ENCODE measurements at places on chromosomes 12 and 14.

DNA sequence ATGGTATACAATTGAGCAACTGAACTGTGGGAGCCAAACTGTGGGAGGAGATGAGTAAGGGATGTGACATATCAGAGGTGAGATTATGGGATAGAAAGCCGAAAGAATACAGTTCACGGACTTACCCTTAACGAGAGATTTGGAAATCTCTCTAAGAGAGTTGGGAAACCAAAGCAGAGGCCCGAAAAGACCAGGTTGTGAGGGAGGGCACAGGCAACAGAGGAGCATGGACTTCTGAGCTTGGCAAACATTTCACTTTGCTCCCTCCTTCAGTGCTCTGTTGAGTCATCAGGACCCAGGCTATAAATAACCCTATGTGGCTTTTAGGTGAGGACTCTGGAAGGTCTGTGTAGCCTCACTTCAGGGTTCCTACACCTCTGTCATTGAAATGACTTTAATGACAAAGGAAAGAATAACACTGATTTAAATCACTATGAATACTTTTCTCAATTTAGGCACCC is 120.6 kb downstream of the TGFB3 start:
- no peak for DNase-seq

- DNase-seq, result no peak
Observed at GRCh38 chr12:49790741-49791555, 37.3 kb downstream of the NCKAP5L start.

GRCh38 chr12:78224154-78224553 is 393.5 kb downstream of the NAV3 start:
- DNase-seq, result no peak

GRCh38 chr12:119100933-119101332 is 77.8 kb upstream of the HSPB8 start:
- DNase-seq, result no peak

GRCh38 chr12:104243971-104244370 is 28.4 kb downstream of the TXNRD1 start:
- DNase-seq, result no peak

GRCh38 chr14:92577321-92577742 is 63.8 kb downstream of the RIN3 start:
- DNase-seq, result no peak

- DNase-seq, result no peak
Observed at GRCh38 chr12:32893458-32893857, 3.1 kb downstream of the PKP2 start.

DNA sequence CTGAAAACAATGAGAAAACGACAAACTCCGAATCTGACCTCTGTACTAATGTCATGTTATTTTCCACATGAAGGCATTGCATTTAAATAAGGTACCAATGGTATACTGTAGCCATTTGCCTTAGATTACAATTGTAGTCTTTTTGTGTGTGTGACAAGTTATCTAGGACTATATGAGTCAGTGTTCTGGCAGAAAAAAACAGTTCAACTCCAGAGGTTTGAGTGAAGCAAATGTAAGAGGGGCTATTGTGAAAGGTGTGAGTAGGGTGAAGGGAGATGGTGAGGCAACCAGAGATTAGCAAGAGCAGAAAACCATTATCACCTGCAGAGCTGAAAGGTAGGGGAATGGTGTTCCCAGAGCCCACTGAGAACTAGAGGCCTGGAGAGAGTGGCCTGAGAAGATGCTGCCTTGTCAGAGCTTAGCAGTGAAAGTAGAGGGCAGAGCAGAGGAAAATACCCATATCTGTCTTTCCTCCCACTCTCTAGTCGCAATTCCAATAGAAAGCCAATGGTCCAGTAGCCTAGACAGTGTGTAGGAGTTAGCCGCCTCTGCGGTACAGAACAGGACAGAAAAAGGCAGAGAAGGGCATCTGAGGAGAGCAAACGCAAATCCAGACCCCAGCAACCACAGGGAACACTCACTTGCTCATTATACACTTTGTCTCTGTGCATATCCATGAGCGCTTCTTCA is 112.2 kb downstream of the DYRK2 start:
- DNase-seq, result no peak

GRCh38 chr12:109947521-109947920 is 47.4 kb downstream of the TCHP start:
- DNase-seq, result no peak

- no peak for DNase-seq
Observed at GRCh38 chr12:107328442-107329133, 235.2 kb upstream of the CRY1 start.

DNA sequence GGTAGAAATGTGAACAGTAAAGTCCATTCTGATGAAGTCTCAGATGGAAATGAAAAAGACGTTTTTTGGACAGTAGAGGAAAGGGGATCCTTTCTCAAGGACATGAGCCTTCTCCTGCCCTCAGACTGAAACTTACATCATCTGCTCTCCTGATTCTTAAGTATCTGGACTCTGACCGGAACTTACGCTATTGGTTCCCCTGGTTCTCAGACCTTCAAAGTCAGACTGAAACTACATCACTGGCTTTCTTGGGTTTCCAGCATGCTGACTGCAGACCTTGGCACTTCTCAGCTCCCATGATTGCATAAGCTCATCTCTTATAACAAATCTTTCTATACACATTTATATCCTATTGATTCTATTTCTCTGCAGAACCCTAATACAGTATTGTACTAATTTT is 291.0 kb downstream of the SNAPC1 start:
- no peak for DNase-seq

GRCh38 chr12:13839365-13840336 is 141.8 kb downstream of the GRIN2B start:
- no peak for DNase-seq

DNA sequence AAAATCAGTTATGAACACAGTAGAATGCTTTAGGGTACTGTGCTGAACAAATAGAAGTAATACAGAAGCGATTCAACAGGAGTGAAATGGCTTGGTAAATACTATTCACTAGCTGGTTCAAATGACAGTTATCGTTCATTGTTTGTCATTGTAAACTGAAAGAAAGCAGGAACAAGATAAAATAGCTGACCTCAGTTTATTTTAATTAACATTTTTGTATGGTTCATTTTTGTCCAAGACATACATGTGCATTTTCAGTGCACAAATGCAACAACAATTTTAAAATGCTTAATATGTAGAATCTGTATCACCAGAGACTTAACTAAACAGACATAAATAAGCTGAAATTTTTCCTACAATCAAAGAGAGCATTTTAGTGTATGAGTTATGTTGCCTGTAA is 49.9 kb downstream of the ALX1 start:
- DNase-seq, result no peak

GRCh38 chr12:91577586-91578539 is 395.2 kb upstream of the DCN start:
- no peak for DNase-seq

GRCh38 chr12:46105735-46106134 is 115.4 kb upstream of the SCAF11 start:
- DNase-seq, result no peak

GRCh38 chr12:94952325-94952724 is 51.2 kb downstream of the NDUFA12 start:
- DNase-seq, result no peak

All from T-helper 22 cell (primary cell).